ENCODE measurements at places on chromosomes 5 and 9. TPM values are rescaled to one million over a fixed set of nuclear protein-coding genes. Genes with fewer than 3 reads are reported as not detected.

Gene TNFAIP8
- total RNA-seq = 25.3 TPM

Gene FABP6
- total RNA-seq = not detected

Gene DND1
- 0.30 TPM for total RNA-seq

Gene MAN1B1
- total RNA-seq = 176 TPM

Measured in smooth muscle cell of the umbilical artery (primary cell).